ENCODE measurements at places on chromosomes 16 and 17. TPM values are rescaled to one million over a fixed set of nuclear protein-coding genes. Genes with fewer than 3 reads are reported as not detected.

- no peak for DNase-seq
These were observed 26.7 kb upstream of the PMP22 start for GRCh38 chr17:15291674-15292361.

GRCh38 chr17:15922586-15922985 is 22.3 kb upstream of the ADORA2B start:
- no peak for DNase-seq

DNA sequence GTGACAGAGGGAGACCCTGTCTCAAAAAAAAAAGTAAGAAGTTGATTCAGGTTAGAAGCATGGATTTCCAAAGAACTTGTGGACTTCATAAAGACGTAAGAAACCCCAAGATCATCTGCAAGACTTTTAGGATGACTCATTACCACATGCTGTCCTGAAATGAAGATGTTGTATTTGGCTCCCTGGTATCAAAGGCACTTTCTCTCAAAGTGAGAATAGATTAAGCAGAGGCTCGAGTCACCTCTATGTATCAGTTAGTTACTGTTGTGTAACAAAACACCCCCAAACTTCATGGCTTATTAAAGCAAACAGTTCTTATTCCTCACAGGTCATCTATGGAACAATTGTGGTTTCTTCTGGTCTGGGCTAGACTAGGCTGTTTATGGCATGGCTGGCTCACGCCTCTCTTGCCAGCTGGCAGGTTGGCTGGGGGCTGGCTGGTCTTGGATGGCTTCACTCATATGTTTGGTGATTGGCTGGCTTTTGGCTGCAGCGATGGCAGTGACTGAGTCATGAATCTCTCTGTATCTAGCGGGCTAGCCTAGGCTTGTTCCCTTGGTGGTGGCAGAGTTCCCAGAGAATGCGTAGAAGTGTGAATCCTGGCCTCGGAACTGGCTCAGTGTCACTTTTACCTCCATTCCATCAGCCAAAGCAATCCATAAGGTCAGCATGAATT is 60.4 kb upstream of the MSI2 start:
- no peak for DNase-seq

CCL8 gene
- not detected for total RNA-seq

DNA sequence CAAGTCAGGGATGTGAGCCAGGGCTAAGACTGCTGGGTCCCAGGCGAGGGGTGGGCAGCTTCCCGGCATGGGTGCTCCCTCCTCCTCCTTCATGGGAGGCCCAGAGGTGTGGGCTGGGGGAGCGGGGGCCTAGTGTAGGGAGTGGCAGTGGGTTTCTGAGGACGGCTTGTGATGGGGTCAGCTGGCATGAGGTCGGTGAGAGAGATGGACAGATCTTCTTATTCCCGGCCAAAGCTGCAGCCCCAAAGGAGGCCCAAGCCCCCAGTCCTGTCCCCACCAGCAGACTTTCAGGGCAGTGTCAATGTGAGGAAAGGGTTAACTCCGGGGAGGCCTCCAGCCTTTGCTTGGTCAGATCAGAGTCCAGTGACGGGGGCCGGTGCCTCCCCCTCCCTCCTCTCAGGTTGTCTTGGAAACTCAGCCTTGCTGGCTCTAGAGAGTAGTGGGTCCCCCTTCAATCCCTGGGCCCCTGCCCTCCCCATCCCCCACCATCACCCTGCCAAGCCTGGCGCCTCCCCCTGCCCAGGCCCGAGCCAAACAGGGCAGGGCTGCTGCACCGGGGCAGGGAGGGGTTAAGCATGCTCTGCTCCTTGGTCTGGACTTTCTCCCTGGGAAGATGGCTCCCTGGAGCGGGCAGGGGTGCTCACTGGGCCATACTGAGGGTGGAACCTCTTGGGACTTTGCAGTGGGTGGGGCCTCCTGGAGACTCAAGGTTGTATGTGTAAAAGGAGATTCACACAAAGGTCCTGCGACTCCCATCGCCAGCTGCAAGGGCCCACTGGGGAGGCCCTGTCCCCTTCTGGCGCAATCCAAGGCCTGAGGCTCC is 12.4 kb downstream of the NAT9 start:
- no peak for DNase-seq

GRCh38 chr16:74496054-74496453 is 74.8 kb upstream of the CLEC18B start:
- no peak for DNase-seq

DNA sequence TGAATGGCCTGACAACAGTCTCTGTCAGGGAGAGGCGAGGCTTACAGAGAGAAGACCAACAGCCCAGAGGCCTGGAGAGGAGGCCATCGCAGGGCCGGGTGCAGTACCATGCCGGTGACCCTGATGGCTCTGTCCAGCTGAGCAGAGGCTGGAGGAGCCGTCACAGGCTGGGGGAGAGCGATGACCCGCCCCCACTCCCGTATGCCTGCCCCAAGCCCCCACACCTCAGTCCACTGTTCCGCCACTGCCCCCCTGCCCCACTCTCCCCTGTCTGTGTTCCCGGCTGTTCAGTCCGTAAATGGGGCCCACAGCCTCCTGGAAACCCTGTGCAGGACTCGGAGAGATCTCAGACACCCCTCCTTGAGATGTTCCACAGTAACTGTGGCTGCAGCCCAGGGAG is 12.8 kb upstream of the FAM83G start:
- DNase-seq: no peak

GRCh38 chr17:12979826-12980500 is 37.9 kb downstream of the ELAC2 start:
- DNase-seq: no peak

DNA sequence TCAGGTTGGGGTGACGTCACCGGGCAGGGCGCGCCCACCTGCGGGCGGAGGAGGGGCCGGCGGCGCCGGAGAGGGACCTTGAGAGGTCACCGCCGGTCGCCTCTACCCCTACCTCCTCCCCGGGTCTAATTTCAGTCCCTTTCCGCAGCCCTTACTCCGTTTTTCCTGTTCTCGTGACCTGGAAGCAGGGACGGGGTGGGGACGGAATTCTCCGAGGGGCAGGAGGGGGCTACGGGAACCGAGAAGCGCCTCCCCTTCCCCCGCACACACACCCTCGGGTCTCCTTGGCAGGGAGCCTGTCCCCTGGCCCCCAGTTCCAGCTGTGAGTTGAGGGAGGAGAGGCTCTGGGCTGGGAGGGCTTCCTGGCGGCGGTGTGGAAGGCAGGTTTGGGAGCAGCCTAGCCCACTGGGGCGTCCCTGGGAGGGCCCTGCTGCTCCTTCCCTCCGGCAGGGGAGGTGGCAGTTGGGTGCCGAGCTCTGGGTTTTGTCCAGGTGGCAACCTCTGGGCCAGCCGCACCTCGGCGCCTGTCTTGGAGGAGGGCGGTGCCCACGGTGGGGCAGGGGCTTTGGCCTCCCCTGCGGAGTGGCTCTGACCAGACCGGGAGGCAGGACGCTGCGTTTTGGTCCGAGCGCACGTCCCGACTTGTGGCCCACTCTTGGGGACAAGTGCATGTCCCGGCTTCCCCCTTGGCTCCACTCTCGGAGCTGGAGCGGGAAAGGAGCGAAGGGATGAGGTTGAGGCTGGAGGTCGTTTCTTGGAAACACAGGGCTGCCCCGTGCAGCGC is 773 bp downstream of the SYNGR3 start:
- no peak for DNase-seq

- no peak for DNase-seq
These were observed 361.3 kb downstream of the PMP22 start for GRCh38 chr17:14903854-14904253.

CACNG1 gene
- not detected for total RNA-seq

NSF gene
- 59.8 TPM for total RNA-seq

TMEM106A gene
- 13.7 TPM for total RNA-seq

DNA sequence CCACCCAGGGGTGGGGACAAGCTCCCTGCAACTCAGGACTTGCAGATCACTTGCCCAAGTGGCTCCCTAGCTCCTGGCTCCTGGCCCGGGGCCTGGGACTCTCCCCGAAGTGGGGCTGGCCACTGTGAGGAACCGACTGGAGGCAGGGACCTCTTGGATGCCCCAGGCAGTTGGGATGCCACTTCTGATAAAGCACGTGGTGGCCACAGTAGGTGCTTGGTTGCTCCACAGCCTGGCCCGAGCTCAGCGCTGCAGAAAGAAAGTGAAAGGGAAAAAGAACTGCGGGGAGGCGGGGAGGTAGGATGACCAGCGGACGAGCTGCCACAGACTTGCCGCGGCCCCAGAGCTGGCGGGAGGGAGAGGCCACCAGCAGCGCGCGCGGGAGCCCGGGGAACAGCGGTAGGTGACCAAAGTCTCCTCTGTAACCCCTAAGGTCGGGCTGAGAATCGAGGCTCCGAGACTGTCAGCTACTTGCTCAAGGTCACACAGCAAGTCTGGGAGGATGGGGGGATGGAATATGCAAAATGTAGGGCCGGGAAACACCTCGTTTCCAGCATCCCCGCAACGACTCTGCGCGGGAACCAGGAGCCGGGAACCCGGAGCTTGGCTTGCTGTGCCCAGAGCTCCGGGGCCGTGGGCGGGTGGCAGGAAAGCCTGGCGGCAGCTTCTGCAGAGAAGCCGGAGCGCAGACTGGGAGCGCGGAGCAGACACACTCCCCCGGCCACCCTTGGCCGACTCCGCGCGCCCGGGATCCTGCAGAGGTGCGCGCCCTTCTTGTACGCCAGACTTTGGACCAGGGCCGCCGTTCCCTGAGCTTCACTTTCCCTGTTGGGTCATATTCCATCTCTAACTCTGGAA is 1.9 kb downstream of the CIITA start:
- no peak for DNase-seq

DNA sequence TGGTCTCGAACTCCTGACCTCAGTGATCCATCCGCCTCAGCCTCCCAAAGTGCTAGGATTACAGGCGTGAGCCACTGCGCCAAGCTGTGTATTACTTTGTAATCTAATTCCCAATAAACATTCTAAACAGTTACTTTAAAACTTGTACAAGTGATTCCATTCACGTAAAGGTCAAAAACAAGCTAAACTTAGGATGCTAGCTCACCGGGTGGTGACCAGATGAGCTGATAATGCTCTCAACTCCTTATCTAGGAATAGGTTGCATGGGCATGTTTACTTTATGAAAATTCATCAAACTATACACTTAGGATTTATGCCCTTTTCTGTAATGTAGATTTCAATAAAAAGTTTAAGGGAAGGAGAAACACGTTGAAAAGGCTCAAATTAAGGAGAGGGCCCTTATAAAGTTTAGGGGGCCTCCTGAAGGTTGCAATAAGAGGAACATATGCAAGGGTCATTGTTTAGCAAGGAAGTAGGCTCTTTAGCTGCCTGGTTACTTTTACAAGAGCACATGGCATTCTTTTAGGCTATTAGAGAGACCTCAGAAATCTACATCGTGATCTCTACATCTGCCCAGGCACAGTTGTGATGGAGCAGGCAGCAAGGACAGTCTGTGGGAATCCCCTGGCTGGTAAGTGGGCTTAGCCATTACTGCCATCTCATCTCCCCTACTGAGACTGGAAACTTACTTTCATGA is 13.3 kb downstream of the CDR2 start:
- no peak for DNase-seq

- no peak for DNase-seq
These were observed 22.0 kb upstream of the USP10 start for GRCh38 chr16:84677849-84678248.

NOL11 gene
- total RNA-seq: 71.7 TPM

DNA sequence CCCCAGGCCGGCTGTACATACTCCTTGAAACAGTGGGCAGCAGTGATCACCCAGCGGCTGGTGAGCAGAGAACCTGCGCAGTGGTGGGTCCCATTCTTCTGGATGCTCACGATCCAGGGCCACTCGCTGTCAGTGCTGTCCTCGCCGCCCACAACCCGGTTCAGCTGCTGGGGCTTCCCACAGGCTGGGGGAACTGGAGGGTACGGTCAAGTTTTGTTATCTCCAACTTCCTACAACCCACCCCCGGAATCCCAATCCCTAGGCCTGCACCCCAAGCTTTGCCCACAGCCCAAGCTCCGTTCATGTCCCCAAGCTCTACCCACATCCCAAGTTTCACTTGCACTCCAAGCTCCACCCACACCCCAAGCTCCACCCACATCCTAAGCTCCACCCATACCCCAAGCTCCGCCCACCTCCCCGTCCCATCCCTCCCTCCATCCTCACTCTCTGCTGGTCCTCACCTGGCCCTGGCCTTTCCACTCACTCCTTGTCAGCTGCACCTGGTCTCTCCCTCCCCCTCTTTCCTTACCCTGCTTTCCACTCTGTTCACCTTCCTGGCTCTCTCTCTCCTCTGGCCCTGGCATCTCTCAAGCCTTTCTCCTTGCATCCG is 1.8 kb downstream of the PRSS22 start:
- DNase-seq: no peak

DNA sequence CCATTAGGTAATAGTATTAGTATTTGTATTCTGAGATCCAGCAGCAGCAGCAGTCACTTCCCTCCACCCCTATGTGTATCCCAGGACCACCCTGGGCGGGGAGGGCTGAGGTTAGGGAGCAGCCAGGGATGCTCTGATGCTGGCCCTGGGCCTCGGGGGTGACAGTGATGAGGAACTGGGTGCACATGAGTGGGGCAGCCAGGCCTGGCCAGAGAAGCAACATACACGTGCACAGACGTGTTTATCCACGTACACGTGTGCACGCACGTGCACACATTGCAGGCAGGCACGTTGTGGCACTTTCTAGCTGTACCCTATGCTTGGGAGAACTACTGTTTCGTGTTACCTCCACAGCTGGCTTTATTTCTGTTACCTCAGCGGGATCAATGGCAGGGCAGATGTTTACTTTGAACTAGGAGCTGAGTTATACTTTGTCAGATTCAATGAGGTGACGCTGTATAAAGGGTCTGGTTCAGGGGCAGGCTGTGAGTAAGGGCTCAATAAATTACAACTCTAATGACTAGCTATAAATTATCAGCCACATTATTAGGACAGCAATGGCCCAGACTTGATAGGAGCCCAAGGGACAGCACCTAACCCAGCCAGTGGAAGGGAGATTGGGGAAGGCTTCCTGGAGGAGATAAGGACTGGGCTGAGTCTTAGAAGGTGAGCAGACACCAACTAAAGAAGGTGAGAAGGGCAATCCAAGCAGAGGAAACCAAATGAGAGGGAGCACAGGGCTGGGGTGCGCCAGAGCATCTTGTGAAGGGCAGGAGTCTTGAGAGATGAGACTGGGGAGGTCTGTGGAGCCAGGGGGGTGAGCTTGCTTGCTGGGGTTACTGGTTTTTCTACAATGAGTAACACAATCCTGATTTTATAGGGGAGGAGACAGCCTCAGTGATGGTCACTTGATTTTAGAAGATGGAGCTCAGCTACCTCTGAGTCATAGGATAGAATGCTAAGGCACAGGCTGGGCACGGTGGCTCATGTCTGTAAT is 22.4 kb upstream of the CA4 start:
- DNase-seq: no peak

DNA sequence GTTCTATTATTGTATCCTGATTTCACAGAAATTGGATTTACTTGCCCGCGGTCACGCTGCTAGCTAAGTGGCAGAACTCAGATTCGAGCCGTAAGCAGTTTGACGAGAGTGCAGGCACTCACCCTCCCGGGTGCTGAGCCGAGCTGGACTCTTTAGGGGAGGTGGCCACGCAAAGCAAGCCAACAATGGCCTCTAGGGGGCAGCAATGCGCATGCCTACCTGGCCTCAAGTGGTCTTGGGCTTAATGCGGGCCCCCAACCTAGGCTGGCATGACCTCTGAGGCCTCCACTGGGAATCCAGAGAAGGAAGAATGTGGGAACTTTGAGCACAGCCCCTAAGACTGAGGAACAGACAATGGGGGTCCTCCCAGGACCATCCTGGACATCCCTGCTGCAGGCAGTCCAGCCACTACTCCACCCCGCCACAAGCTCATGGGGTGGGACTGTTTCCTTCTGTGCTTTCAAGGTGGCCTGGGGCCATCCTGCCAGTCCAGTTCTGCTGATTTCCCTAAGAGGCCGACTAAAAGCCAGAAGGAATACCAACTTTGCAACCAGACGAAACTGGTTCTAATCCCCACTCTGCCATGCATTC is 276.5 kb downstream of the XYLT1 start:
- peak; percentile 27 for DNase-seq
